ENCODE measurements at places on chromosomes 2 and 18.

DNA sequence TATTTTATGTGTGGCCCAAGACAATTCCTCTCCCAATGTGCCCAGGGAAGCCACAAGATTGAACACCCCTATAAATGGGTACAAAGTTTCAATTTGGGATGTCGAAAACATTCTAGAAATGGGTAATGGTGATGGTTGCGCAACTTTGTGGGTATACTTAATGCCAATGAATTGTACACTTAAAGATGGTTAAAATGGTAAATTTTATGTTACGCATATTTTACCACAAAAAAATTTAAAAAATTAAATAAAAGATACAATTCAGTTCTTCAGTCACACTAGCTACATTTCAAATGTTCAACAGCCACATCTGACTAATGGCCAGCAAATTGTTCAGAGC, 34.9 kb downstream of the MYCN start:
- DNase-seq: no peak

DNA sequence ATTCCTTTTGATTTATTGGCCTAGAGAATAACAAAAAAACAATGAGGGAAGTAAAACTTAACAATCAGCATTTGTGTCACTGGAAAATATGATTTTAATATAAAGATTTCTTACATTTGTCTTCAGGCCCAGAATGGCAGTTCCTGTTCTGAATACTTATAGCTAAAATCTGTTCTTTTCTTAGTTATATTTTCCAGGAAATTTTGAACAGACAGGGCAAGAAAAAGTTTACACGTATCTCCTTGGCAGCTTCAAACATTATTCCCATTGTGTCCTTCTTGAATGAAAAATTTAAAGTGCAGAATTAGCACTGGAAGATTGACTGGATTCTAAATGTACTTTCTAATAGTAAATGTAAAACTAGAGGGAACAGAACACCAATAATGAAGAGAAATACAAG, 1454.0 kb upstream of the PIK3C3 start:
- no peak for DNase-seq

DNA sequence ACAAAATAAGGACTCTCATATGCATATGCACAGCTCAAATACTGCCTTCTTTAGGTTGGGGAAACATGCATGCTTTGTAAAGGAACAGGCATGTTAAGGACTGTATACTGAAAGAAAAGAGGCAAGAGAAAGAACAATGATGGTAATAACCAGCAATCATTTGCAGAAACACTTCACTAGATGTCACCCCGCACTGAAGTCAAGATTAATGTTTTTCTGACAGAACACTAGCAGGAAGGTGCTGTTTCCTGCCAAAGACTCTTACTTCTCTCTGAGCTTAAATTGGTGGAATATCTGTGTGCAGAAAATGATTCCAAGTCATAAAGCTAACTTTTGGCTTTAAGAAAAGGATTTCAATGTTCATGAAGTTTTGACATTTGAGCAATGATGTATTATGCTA, 19.3 kb upstream of the CSRNP3 start:
- no peak for DNase-seq

GRCh38 chr2:144707736-144708326, 187.9 kb upstream of the ZEB2 start:
- no peak for DNase-seq

DNA sequence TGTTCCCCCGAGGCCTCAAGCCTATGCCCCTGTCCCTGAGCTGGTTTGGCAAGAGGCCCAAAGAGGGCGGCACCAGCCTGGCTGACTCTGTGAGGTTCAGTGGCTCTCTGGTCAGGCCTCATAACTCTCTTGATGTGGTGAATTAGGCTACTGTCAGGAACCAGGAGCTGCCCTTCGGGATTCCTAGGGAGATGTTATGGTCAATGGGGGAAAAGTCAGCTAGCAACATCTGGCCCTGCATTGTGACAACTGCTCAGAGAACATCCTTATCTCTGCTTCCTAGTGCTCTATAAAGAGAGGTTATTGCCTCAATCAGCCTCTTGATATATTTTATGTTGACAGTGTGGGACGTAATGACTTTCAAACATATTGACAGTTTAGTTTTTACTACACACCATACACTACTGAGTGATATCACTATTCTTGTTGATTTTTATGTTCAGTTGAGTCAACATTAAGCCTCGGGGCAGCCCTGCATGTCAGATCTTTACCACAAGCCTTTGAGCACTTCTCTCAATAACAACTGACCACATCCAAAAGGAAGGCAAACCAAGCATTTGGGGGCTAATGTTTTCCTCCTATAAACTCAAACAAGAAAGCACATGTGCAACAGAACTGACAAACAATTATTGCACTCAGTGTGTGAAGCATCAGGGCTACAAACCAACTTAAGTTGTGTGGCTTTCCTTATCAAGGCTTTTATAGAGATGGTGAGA, 448.3 kb upstream of the SLC14A2 start:
- DNase-seq: no peak

- no peak for DNase-seq
These were observed 5.5 kb downstream of the COLEC12 start for GRCh38 chr18:495017-495416.

DNA sequence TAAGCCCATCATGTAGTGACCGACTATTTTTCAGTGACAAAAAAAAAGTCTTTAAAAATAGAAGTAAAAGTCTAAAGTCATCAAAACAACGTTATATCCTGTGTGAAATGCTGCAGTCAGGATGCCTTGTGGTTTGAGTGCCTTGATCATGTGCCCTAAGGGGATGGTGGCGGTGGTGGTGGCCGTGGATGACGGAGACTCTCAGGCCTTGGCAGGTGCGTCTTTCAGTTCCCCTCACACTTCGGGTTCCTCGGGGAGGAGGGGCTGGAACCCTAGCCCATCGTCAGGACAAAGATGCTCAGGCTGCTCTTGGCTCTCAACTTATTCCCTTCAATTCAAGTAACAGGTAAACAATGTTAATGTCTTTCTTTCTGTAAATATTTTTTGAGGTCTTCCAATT, at the start of gene CD28:
Gene CD28 (plus strand): TSS at position 237 of the 400 bp plus-strand sequence. CDS start 58 bp downstream, at position 295.
- DNase-seq: no peak

DNA sequence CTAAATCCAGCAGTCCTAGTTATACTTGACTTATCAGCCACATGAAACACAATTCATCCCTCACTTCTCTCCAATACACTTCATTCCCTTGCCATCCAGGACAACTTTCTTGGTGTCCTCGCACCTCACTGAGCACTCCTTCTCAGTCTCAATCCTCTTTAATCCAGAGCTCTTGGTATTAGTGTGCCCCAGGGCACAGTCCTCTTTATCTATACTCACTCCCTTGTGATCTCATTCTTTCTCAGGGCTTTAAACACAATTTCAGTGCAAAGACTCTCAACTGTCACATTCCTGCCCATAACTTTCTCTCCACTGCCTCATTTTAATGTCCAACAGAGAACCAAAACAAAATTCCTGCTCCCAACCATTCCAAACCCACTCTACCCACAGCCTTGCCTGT, 60.8 kb upstream of the SPOPL start:
- no peak for DNase-seq

GRCh38 chr2:1862608-1863280, 118.4 kb upstream of the PXDN start:
- DNase-seq: no peak

DNA sequence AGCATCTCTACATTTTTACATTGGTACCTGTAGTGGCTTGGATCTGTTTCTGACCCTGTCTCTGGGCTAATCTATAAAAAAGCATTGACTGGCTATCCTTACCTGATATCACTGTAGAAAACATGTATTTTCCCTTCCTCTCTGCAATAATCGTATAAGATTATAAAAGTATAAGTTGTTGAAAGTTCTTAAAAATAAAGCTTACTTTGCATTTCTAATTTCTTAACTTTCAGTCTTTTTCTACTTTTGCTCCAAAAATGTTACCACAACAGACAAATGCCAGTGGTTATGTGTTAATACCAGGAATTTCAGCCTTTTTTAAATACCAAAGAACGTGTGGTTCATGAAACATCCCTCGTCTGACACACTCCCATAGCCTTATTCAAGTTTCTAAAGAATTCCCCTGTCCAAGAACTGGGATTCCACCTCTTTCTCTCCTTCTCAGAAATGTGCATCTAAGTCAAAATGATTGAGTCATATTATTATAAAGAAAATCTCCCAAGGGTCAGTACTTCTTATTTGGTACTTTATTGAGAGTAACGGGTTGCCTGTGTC, 28.5 kb upstream of the ACKR3 start:
- no peak for DNase-seq

GRCh38 chr18:38801640-38802039, 1236.0 kb upstream of the CELF4 start:
- DNase-seq: no peak

GRCh38 chr2:74199275-74199701, 873 bp downstream of the MTHFD2 start:
- DNase-seq: no peak

GRCh38 chr2:23617811-23618215, 232.8 kb downstream of the KLHL29 start:
- no peak for DNase-seq

DNA sequence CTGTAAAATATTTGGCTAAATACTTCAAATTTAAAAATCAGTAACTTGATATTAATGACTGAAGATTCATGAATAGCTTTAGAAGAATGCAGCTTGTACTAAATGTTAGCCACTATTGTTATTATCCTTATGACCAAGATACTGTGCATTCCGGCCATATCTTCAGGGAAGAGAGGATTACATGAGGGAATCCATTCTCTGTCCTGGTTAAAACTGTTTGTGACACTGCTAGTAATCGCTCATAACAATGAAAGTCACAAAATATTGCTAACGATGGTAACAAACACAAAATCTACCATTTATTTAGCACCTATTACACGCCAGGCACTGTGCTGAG, 217.7 kb downstream of the PRKCE start:
- no peak for DNase-seq

DNA sequence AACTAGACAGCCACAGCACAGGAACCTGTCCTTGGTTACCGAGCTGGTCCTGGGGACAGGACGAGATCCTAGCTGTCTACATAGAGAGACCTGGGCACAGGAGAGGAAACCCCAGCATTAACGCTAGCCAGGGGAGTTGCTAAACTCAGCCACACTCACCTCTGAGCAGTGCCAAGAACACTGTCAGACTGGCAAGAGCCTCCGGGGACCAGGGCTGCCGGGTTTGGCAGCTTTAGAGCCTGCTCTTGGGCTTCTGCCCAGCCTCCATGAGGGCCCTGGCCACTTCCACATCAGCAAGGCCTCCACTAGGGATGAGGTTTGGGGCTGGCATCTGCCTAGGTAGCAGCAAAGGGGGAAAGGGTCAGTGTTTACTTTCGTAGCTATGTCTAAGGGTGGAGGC, 6.7 kb downstream of the TMBIM1 start:
- DNase-seq: no peak

GRCh38 chr2:10346929-10347561, 44.3 kb downstream of the HPCAL1 start:
- no peak for DNase-seq

DNA sequence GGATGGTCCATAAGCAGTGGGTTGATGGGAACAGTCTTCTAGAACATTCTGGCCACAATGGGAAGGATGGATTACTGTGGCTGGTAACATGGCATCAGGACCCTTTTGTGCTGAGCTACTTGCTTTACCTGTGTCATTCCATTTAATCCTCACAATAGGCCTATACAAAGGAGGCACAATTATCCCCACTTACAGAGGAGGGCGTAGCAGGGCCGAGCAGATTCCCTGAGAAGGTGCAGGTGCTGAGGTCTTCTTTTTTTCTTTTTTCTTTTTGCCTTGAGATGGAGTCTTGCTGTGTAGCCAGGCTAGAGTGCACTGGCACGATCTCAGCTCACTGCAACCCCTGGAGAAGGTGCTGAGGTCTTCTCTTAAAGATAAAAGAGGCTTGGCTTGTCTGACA, 6.7 kb upstream of the LRRC30 start:
- no peak for DNase-seq

DNA sequence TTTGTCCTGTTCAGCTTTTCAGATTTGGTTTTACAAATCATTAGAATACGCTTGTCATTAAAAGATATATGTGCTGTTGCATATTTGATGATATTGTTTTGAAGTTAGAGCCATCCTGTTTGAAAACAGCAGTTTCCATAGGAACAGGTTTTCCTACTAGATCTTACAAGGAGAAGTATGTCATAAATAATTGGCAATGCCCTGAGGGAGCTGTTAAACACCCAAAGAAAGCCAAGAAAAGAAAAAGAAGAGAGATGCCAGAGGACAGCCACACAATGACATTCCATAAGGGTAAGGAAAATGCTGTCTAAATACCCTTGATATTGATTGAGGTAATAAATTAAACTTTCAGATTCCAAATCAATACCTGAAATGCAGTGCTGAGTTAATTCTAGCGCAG, 392.2 kb upstream of the CRIM1 start:
- no peak for DNase-seq

- no peak for DNase-seq
These were observed 54.8 kb upstream of the CCDC178 start for GRCh38 chr18:33495278-33495677.

DNA sequence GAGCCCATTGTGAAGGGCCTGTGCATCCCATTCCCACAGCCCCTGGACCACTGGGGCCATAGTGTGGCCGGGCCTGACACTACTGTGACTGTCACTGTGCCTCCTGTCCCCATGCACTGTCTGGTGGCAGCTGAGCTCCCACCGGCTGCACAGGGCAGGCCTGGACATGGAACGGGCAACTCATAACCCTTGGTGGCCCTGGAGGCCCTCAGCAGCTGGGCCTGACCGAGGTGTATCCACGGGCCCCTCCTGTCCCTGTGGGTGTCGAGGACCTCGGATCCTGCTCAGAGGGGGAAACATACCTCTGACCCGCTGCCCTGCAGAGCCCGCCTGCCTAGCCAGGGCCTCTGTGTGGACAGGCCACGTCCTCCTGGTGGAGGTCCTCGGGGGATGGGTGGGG, 7.8 kb upstream of the GAL3ST2 start:
- DNase-seq: no peak

- no peak for DNase-seq
These were observed 12.3 kb upstream of the NEU4 start for GRCh38 chr2:241796610-241797138.

DNA sequence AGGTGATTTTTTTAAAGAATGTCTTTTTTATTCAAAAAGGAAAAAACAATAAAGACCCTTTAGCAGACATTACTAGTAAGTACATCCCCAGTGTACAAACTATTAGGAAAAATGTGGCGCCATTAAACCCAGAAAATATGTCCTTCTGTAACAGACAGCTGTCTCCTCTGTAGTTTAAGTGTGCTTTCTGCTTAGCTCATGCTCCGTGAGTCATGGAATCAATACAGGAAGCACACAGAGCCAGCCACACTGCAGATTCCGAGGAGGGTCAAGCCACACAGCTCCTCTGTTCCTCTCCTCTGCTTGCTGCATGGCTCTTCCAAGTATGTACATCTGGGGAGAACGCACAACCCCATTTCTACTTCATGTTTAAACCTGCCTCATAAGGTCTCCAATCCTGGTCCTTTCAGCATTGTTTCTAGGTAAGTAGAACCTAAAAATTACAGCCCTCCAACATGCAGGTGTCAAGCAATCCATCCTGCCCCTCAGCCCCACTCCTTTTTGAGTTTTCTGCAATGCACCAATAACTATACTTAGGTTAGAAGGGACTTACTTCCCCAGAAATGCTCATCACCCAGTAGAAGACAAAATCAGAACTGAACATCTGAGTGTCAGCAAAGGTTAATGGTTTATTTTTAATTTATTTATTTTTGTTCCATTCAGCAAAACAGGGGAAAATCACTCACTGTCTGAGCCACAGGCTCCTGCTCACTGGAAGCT, 37.5 kb downstream of the ACVR1 start:
- DNase-seq: no peak

- DNase-seq: no peak
These were observed 20.4 kb downstream of the GPD2 start for GRCh38 chr2:156456616-156457015.

GRCh38 chr18:38768504-38768903, 1202.9 kb upstream of the CELF4 start:
- DNase-seq: no peak

GRCh38 chr2:128197059-128197458, 106.1 kb downstream of the UGGT1 start:
- DNase-seq: no peak

GRCh38 chr2:101341421-101341820, 32.9 kb upstream of the RNF149 start:
- DNase-seq: no peak
